ENCODE measurements at places on chromosomes 5 and 9.

- DNase-seq: no peak
These were observed 251.6 kb upstream of the HAPLN1 start for GRCh38 chr5:83972236-83972635.

DNA sequence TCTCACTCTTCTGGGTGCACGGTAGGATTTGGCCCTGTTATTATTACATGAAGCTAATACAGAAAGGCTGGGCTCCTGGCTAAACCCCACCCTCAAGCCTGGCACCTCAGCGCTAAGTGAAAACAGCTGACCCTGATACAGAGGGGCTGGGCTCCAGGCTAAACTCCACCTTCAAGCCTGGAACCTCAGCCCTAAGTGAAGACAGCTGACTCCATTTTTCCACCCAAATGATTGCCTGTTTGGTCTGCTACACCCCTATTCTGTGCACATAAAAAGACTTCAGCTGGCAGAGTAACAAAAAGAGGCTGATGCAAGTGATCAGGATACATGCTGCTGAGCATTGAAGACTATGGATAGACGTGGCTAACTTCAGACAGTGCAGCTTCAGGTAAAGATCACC lies 148.4 kb upstream of the CLINT1 start:
- no peak for DNase-seq

- no peak for DNase-seq
These were observed 155.9 kb downstream of the MAT2B start for GRCh38 chr5:163661360-163661759.

GRCh38 chr5:42870882-42871418 lies 59.3 kb upstream of the SELENOP start:
- DNase-seq: no peak

GRCh38 chr5:27026801-27027200 lies 11.6 kb downstream of the CDH9 start:
- DNase-seq: no peak

DNA sequence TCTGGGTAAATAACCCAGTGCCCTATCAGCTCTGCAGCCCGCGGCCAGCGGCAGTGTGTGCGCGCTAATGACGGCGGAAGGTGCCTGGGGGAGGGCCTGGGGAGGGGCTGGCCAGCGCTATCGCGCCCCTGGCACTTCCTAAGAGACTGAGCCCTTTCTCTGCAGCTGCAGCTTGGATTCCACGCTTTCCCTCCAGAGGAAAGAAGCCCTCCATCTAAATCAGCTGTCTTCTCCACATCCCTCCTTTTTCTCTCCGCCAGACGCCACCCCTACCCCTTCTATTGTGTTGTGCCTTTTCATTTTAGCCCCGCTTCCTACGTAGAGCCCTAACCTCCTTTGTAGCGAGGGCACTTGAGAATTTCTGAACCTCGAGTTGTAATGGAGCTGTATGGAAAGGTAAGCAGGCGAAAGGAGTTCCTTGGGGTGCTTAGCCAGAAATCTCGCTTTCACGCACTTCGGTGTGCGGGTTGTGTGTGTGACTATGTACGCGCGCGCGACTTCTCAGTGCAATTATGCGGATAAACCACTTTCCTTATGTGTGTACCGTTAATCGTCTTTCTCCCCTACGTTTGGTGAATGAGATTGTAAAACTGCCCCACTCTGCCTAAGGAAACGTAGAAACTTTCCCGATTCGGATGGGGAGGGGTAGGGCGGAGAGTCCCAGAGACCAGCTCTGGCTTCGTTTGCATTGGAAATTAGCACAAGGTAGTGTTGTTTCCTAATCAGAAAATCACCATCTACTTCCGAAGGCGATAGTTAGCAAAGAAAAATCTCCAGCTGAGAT lies 664 bp upstream of the RAB3C start:
- no peak for DNase-seq

- no peak for DNase-seq
These were observed 796 bp upstream of the PDLIM7 start for GRCh38 chr5:177498013-177498787.

DNA sequence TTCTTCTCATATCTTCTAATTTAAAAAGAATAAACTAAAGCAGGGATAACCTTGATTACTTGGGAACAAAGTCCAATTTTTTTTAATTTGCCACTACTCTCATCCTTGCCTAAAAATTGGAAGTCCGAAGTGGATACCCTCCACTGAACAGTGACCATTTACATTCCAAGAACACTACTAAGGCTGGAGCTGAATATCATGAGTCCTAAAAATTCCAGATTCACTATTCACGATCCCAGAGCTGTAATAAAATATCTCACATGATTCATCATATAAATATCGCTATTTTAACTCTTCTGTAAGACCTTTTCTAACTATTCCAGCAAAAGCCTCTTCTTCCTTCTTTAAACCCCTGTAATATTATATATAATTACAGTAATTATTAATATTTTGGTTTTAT lies 57.4 kb downstream of the ATPSCKMT start:
- DNase-seq: no peak

Measured in activated CD8-positive, alpha-beta memory T cell treated with anti-CD3 and anti-CD28 coated beads for 1 hour (primary cell).